ENCODE measurements at places on chromosomes 6 and 20. TPM values are rescaled to one million over a fixed set of nuclear protein-coding genes. Genes with fewer than 3 reads are reported as not detected.

Gene IMPG1
- total RNA-seq, result not detected

Gene CCDC170
- 0.10 TPM for total RNA-seq

Gene CAGE1
- 0.30 TPM for total RNA-seq

GRCh38 chr6:6246544-6246943 lies 73.9 kb downstream of the F13A1 start:
- no peak overlapping the region for H3K27ac ChIP-seq
- no peak for DNase-seq
- H3K4me1 ChIP-seq, result no peaks in the 10 kb centered on the region
- H3K36me3 ChIP-seq, result no peaks in the 10 kb centered on the region
- H3K27me3 ChIP-seq, result no peaks in the 10 kb centered on the region

- DNase-seq, result no peak
- H3K4me1 ChIP-seq, result no peaks in the 10 kb centered on the region
- H3K27ac ChIP-seq, result no peak overlapping the region
- no peaks in the 10 kb centered on the region for H3K27me3 ChIP-seq
- H3K36me3 ChIP-seq, result no peaks in the 10 kb centered on the region
- H3K4me3 ChIP-seq, result no peak overlapping the region
Observed at GRCh38 chr6:66245231-66245630, 538.2 kb upstream of the EYS start.

DNA sequence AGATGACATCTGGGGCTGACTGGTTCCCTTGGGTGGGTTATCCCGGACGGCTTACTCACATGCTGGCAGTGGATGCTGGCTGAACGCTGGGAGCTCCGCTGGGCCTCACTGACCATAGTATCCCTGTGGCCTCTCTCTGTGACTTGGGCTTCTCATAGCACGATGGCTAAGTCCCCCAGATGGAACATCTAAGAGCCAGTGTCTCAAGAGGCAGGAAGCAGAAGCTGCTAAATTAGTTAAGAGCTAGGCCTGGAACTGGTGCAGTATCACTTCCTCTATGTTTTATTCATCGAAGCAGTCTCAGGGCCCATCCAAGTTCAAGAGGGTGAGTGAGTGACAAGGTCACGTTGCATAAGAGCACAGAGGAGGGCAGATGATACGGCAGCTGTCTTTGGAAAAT lies 116.5 kb upstream of the LAMP5 start:
- H3K4me1 ChIP-seq, result peaks cover 8% of the 10 kb centered on the region
- H3K27me3 ChIP-seq, result no peaks in the 10 kb centered on the region
- no peaks in the 10 kb centered on the region for H3K36me3 ChIP-seq
- H3K4me3 ChIP-seq, result no peak overlapping the region
- H3K27ac ChIP-seq, result no peak overlapping the region

DNA sequence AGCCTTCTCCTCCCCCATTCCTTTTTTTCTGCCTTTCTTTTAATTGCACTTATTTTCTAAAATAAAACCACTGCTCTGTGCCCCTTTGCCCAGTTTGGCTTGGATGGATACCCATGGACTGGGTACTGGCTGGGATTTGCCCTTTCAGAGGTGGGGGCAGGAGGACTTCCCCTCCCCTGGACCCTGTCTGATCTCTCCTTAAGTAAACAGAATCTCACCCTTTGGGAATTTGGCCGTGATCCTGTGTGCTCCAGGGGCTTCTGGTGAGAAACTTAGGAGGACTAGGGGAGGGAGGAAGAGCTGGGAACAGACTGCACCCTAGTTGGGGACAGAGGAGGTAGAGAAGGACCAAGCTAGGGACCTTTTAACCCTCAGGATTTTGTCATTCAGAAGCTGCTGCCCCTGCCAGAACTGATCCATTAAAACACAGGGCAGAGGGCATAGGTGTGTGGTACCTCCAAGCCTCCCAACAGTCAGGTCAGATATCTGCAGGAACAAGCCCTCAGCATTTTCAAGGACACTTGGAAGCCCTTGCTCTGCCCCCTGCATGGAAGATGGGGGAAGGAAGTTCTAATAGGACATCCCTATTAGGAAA lies 7.3 kb downstream of the FOXP4 start:
- no peak overlapping the region for H3K4me3 ChIP-seq
- peaks cover 3% of the 10 kb centered on the region for H3K4me1 ChIP-seq
- no peaks in the 10 kb centered on the region for H3K27me3 ChIP-seq

DNA sequence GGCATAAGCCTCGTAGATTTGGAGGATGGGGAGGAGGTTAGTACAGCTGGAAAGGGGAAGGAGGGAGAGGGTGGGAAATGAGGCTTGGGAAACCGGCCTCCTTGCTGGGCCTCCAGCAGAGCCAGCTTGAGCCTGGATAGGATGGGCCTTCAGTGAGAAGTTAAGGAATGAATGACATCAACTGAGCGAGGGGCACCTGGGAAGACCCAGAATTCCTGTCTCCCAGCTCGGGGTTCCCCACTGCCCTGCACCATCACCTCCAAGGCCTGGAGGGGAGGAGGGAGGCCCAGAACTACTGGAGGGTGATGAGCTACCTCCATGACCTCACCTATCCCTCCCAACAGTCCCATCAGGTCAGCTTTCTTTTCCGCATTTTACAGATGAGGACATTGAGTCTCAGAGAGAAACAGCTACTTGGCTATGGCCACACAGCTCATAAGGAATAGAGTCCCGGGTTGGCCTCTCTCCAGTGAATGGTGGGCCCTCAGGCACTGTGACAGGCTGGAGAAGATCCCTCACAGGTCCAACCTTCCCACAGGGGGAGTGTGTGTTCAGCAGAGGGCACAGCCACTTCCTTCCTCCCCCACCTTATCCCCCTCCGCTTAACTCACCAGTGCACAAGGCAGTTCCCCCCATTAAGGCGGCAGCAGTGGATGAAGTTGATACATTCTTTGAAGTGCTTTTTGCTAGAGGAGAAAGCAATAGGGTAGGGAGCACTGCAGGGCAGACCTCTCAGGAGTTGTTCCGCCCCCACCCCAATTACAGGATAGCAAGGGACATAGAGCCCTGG lies 6.8 kb downstream of the DUSP15 start:
- peaks cover 25% of the 10 kb centered on the region for H3K27me3 ChIP-seq
- no peak overlapping the region for H3K27ac ChIP-seq
- no peak overlapping the region for H3K4me3 ChIP-seq
- H3K36me3 ChIP-seq, result no peaks in the 10 kb centered on the region
- no peak for DNase-seq

- H3K4me1 ChIP-seq, result peaks cover 20% of the 10 kb centered on the region
- DNase-seq, result no peak
- H3K27ac ChIP-seq, result peak overlapping the region; percentile 19
- peaks cover 8% of the 10 kb centered on the region for H3K27me3 ChIP-seq
- peak overlapping the region; percentile 45 for H3K4me3 ChIP-seq
- no peaks in the 10 kb centered on the region for H3K36me3 ChIP-seq
Observed at GRCh38 chr6:28589957-28590349, 64.3 kb downstream of the GPX5 start.

DNA sequence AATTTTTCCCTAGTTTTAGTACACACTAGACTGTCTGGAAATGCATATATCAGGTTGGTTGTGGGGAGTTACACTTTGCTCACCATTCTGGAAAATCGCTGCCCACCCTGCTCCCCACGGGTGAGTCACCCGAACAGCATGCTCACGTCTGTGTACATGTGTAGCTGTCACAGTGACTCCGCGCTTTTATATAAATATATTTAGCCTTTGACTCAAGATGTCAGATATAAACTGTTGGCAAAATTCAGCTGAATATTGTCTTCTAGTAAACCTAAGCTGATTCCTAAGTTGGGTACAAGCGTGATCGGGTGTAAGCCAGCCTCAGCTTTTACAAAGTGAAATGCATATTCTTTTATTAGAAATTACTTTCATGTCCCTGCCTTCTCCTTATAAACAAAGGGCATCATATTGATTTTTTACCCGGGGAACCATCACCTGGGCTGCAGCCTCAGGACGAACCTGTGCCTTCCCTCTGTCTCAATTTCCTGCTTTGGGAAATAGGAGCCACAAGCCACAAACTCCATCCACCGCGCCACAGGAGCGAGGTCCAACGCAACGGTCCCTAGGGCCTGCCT lies 4.3 kb downstream of the SDCBP2 start:
- peak overlapping the region; percentile 86 for H3K4me3 ChIP-seq
- peak overlapping the region; percentile 99 for H3K27ac ChIP-seq
- H3K27me3 ChIP-seq, result no peaks in the 10 kb centered on the region
- peak; percentile 73 for DNase-seq

DNA sequence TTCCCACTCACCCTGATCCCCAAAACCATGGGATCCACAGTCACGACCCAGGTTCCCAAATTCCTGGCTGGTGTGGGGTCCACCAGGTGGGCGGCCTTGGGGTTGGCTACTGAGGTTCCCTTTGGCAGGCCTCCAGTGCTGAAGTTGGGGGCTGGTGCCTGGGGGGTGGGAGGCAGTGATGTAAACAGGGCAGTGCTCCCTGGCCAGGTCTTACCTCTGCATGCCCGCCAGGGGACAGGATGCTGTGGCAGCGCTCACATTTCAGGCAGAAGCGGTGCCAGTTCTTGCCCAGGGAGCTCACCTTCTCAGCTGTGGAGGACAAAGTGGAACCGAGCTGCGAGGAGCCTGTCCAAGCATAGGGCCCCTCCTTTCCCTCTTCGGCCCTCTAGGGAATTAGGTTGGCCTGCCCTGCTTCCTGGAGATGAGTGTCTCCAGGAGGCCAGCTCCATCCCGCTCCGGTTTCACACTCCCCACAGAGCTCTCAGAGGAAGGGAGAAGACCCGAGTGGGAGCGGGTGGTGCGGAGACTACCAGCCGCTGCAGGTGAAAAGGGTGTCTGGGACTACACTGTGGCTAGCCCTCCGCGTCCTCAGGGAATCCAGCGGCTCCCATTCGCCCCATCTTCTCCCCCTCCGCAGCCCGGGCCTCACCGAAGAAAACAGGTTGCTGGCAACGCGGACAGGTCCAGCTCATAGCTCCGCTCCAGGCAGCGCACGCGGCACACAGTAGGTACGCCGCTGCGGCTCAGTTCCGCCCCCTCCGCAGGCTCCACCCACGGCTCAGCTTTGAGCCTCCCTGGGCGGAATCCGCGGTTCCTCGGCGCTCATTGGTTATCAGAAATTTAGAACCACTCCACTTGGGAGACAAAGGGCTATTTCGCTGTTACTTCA lies at the start of gene CRIP3:
Gene CRIP3 (minus strand): TSS at position 726 of the 889 bp plus-strand sequence. CDS start 34 bp downstream, at position 692.
- H3K27ac ChIP-seq, result no peak within 1 kb of the TSS
- H3K36me3 ChIP-seq, result no peaks in the 10 kb centered on the region
- peaks cover 7% of the 10 kb centered on the region for H3K27me3 ChIP-seq

Data from astrocyte (in vitro differentiated cells and primary cell).